ENCODE measurements at places on chromosomes 3 and 15.

- DNase-seq, result no peak
Measured at GRCh38 chr3:99883693-99884092, 66.0 kb downstream of the CMSS1 start.

DNA sequence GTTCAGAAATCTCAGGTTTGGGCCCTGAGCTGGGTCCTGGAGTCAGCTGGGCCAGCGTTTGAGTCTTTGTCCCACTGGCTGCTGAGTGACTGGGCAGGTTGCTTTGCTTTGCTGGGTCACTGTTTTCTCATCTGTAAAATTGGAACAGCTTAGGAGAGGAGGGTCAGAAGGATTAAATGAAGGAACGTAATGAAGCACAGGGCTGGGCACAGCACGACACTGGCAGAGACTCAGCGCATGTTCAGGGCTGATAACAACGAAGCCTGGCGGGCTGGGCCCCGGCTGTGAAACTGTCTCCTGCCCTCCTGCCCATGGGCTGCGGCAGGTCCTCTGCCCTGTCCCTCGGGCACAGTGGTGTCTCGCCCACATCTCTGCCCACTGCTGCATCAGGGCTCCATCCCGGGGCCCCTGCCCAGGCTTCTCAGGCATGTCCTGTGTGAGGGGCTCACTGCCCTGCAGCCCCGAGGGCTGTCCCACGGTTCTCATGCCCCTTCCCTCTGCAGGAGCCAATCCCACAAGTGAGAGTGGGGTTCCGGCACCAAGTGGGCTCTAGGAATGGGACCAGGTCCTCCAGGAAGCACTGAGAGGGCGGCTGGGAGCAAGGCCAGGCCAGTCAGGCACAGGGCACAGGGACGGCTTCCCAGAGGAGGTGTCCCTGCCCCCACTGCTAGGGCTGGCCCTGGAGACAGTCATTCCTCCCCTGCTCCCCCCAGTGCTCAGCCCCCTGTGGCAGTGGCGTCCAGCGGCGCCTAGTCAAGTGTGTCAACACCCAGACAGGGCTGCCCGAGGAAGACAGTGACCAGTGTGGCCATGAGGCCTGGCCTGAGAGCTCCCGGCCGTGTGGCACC lies 88.0 kb downstream of the TBC1D2B start:
- no peak for DNase-seq

DNA sequence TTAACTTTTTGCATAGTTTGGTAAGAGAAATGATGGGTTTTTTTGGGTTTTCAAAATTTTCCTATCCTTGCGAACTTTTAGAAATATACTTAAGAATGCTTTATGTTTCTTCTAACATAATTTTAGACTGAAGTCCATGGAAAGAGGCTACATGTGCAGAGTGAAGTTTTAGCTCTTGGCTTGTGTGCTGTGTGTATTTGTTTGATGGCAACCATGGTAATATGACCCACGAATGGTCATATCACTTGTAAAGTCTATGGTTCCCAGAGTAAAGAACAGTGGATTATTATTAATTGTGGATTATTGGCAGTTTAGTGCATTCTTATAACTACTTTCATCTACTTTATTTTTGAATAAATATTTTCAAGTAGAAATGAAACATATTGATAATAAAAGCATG lies 124.0 kb upstream of the GOLGA6L4 start:
- DNase-seq, result no peak

DNA sequence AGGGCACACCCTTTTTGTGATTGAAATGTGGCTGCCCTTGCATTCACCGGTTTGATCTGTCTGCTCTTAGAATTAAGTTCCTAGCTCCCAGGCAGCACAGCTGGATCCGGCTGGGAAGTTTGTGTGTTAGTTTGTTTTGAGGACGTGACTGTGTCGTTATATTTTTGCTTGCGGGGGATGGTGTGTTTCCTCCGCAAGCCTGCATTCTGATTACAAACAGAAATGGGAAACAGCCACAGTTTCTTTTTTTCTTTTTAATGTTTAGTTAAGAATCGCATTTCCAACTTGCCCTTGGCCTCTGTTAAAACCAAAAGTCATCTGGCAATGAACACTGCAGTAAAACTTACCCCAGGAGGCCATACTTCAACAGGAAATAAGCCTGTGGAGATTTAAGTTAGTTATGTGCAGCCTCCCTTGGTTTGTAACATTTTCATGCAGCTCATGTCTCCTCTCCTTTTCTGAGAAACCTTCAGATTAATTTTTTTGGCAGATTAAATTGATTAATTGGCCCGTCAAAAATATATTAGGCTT lies 888 bp downstream of the TMOD3 start:
- no peak for DNase-seq
